Chondrocyte (in vitro differentiated cells): ENCODE measurements at places on chromosomes 16 and 17. TPM values are rescaled to one million over a fixed set of nuclear protein-coding genes. Genes with fewer than 3 reads are reported as not detected.
A peak's percentile ranks its signal among the peaks of the same experiment; 100 is the strongest.

DNA sequence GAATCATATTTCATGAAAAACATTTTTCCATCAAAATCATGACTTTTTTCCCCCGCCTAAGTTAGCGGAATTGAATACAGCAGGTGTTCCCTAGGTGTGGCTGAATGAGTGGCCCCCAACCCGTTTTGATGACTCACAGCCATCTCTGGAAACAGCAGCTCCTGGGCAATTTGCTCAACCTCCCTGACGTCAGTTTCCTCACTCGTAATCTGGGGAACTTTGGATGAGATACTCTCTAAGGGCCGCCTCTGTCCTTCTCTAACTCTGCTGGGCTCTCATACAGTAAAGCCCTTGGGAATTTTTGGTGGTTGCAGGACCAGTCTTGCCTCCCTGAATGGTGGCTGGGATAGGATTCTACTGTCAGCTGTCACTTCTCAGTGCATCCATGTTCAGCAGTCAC is 11.6 kb upstream of the NTN1 start:
- H3K27me3 ChIP-seq: peaks cover 64% of the 10 kb centered on the region
- no peak for DNase-seq
- no peaks in the 10 kb centered on the region for H3K4me1 ChIP-seq
- no peak overlapping the region for H3K4me3 ChIP-seq
- peaks cover 2% of the 10 kb centered on the region for H3K36me3 ChIP-seq
- H3K27ac ChIP-seq: no peak overlapping the region

DNA sequence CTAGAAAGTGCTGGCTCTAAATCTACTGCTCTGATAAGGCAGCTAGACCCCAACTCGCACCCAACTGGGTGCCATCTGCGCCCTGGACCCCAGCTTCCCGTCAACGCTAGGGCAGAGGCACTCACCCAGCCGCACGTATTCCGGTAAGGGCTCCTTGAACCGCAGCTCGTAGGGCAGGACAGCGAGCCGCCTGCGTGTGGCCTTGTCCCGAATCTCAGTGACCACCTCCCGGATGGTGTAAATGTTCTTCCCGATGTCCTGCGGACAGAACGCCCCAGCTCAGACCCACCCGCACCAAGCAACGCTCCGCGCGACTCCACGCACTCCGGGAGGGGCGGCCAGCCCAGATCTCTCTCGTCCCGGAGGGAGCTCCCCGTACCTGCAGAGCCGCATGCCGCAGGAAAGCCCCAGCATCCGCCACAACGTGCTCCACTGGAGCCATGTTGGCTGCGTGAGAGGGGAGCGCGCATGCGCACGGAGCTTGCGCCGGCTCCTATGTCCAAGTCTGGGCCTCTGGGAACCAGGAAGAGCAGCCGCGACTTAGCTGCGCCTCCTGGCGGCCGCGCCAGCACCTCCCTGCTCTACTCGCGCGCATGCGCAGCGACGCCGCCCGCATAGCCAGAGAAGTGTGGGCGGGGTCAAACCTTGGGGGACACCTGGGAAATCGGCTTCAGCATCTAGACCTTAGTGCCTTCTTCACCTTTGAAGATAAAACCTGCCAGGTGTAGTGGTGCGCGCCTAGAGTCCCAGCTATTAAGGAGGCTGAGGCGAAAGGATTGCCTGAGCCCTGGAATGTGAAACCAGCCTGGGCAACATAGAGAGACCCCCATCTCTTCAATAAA is at the start of gene NOB1:
TSS of gene NOB1 (minus strand) at position 458 of the 842 bp plus-strand sequence. CDS start at position 442, 16 bp downstream.
- DNase-seq: peak; percentile 98
- no peaks in the 10 kb centered on the region for H3K27me3 ChIP-seq
- H3K4me1 ChIP-seq: peaks cover 26% of the 10 kb centered on the region
- H3K4me3 ChIP-seq: peak within 1 kb of the TSS; percentile 100
- H3K36me3 ChIP-seq: peaks cover 9% of the 10 kb centered on the region

DNA sequence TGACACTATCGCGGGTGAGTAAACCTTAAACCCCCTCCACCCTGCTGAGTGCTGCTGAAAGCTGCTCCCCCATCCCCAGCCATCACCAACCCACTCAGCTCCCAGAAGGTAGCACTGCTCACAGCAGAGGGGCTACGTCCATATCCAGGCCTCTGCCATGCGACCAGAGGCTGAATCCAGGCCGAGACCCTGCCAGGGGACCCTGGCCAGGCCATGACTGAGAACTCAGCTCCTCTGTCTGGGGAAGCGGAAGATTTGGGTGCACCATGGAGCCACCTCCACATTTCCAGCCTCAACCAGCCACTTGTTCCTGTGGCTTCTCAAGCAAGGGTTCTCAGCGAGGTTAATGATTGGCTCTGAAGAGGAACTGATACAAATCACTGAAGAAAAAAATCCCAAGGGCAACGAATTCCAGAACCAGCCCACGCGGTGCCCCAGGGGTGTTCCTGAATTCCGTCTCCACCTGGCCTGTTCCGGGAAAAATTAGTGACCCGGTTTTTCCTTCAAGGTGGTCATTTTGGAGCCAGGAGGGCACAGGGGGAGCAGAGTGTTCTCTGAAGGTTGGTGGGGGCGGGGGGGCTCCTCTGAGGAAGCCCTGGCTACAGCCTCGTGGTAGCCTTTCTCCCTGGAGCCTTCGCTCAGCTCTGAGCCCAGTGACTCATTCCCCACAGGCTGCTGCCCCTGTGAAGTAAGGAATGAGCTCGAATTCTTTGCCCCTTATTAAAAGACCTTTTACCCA is 9.3 kb upstream of the SLC16A5 start:
- no peak for DNase-seq
- H3K27me3 ChIP-seq: no peaks in the 10 kb centered on the region
- peak overlapping the region; percentile 90 for H3K27ac ChIP-seq

- H3K27me3 ChIP-seq: no peaks in the 10 kb centered on the region
- H3K4me1 ChIP-seq: no peaks in the 10 kb centered on the region
- H3K4me3 ChIP-seq: no peak overlapping the region
- H3K36me3 ChIP-seq: no peaks in the 10 kb centered on the region
- no peak overlapping the region for H3K27ac ChIP-seq
Observed at GRCh38 chr16:78755751-78756661, 656.6 kb downstream of the WWOX start.

DNA sequence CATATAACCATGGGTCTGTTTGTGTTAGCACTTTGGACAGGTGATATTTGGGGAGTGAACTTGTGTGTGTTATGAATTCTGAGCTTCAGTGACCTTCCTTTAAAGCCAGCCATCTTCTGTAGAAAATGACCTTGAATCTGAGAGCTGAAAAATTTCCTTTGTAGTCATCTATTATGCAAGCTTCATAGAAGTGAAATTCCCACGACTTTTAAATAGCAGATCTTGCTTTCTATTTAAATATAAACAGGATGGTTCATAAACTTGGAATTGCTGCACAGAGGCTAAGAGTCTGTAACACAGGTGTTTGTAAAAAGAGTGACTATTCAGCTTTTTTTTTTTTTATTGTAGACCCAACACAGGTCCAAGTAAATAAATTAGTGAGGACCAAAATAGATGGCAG is 85.5 kb downstream of the MARCHF10 start:
- no peak overlapping the region for H3K27ac ChIP-seq
- peaks cover 2% of the 10 kb centered on the region for H3K36me3 ChIP-seq
- no peak for DNase-seq
- no peak overlapping the region for H3K4me3 ChIP-seq

DNA sequence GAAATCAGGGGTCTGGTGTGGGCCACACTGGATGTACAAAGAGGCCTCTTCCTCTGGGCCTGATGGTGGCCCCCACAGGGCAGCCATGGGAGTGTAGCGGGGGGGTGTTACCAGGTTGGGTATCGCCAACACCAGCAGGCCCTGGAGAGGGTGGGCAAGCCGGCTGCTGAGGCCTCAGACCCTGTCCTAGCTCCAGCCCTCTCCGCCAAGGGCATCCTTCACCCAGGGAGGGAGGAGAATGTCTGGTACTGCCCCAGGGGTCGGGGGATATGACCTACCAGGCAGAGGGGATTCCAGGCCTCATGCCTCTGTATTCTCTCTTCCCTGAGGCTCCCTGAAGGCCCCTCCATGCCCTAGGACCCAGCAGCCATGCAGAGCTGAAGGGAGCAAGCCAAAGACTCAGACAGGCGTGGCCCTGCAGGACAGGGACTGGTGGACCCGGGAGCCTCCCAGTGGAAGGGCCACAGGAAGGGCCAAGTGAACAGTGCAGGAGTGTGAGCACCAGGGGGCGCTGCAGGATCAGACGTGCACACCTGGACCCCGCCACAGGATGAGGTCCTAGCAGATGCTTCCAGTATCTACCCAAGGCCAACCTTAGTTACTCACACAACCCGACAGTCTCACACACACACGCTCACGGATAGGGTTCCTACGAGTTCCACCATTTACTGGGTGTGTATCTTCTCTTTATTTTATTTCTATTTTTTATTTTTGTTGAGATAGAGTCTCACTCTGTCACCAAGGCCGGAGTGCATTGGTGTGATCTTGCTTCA is 10.9 kb upstream of the CES4A start:
- peaks cover 3% of the 10 kb centered on the region for H3K4me1 ChIP-seq
- no peaks in the 10 kb centered on the region for H3K36me3 ChIP-seq
- peaks cover 1% of the 10 kb centered on the region for H3K27me3 ChIP-seq
- H3K4me3 ChIP-seq: no peak overlapping the region
- no peak overlapping the region for H3K27ac ChIP-seq

Gene CHRNE
- 0.22 to 0.35 TPM in 2 of 3 replicates, not detected in the other for total RNA-seq

Gene KIAA0513
- total RNA-seq: 10.4 to 13.0 TPM (median 11.6 TPM) in 3 replicates

Gene MAPT
- total RNA-seq: 2.9 to 6.1 TPM (median 4.5 TPM) in 3 replicates

Gene SRCIN1
- 0.30 to 0.51 TPM in 2 of 3 replicates, not detected in the other for total RNA-seq

Gene BAIAP3
- 0.36 to 1.7 TPM (median 1.5 TPM) in 3 replicates for total RNA-seq
